ENCODE measurements at places on chromosomes 7 and 10.

DNA sequence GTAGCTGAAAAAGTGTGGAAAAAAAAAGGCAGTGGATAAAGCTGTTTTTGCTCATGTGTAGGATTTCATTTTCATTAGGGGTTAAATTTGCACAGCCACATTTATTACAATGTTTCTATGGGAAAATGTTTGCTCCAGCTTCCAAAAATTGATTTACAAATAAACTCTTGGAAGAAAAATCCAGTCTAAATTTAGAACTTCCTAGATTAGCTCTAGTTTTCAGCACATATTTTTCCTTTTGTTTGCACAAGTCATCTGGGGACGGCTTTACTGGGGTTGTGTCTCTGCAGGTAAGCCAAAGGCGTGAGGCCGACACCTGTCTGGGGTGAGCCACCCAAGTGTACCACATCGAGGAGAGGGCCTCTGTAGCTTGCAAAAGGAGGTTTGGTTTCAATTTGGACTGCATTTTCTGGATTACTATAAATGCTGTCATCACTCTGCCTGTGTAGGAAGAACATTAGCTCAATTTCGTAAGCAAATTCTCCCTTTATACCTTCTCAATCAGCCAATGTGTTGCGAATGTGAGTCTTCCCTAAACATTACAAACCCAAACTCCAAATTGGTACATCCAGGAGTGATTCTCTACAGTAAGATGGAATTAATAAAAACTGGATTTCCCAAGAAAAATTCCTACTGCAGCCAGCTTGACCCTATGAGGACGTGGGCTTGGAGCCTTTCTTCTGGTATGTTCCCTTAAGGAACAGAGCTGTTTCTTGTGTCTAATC lies 89.5 kb upstream of the ZNF438 start:
- DNase-seq, result no peak

DNA sequence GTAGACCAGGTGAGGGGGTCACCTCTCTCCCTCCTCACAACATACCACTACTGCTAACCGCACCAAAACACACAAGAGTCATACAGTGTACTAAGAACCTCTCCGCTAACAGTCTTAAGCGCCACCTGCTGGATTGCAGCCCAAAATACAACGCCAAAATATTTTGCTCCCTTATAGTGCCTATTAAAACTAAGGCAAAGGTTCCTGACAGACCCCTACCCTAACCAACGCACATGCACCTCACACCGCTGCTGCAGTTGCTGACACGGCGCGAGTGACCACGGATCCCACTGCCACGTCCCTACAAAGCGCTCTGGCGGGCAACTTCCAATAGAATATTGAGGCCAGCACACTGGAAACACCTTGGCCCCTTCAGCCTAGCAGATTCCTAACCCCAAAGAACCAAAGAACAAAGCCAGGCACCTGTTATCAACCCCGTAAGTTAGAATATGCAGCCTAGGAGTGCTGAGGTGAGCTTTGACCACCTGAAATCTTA lies 563.6 kb upstream of the SEMA3D start:
- DNase-seq, result no peak

GRCh38 chr7:94412762-94413322 lies 18.1 kb downstream of the COL1A2 start:
- no peak for DNase-seq

GRCh38 chr10:27197980-27198620 lies 42.5 kb downstream of the ACBD5 start:
- DNase-seq, result no peak

DNA sequence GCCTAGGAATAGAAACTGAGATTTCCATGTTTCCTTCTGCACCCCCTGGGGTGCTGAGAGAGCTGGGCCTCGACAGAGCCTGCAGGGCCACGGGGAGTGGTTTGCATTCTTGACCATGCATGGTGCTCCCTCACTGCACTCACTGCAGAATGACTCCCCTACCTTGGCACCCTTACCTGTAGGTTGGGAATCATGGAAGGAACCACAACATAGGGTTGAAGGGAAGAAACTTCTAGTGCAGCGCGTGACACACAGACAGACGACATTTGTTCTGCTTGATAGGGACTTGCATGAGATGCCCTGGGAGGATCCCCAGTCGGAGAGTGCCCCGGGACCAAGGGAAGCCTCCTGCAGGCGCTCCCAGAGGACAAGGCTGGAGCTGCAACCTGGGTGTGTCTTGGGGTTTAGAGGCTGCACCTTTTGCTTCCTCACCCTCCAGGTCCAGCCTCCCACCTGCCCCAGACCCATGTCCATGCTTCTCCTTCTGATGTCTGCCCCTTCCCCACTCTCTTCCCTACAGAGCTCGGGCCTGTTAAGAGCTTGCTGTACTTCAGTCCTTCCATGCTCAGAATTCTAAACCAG lies 245.2 kb downstream of the ABCA13 start:
- DNase-seq, result no peak

- DNase-seq, result no peak
These were observed 66.4 kb upstream of the TNRC18 start for GRCh38 chr7:5489991-5490536.

GRCh38 chr10:53430127-53430891 lies 657.7 kb upstream of the MBL2 start:
- no peak for DNase-seq

GRCh38 chr10:68163735-68164134 lies 54.4 kb downstream of the MYPN start:
- DNase-seq, result peak; percentile 4

DNA sequence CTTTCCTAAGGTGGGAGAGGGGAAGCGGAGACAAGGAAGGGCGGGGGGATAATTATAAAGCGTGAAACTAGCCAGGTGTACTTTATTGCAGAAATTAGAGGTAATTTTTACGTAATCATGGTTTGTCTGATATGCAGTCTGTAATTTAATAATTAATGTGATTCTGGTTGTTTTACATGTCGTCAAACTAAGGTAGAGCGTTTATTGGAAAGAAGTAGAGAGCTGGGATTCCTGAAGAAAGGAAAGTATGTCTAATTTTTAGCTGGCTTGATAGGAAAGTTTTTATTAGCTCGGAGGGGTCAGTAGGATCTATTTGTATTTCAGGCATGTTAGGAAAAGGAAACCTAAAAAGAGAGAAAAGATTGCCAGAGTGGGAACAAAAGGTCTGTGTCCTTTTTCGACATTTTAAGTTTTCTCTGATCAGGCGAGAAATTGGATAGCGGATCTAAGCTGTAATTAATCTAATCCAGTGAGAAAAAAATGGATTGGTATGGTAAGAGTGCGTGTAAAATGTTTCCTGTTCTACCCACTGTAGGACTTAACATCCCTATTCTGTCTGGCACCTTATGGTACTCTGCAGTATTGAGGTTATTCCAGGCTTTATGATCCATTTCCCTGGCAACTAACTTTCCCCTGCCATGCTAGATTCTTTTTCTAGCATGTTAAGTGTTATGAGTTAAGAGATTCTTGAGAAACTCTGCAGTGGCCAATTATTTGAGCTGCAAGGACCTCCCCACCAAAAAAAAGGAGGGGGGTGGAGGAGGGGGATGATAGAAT lies 1.4 kb downstream of the CELF2 start:
- DNase-seq, result no peak

DNA sequence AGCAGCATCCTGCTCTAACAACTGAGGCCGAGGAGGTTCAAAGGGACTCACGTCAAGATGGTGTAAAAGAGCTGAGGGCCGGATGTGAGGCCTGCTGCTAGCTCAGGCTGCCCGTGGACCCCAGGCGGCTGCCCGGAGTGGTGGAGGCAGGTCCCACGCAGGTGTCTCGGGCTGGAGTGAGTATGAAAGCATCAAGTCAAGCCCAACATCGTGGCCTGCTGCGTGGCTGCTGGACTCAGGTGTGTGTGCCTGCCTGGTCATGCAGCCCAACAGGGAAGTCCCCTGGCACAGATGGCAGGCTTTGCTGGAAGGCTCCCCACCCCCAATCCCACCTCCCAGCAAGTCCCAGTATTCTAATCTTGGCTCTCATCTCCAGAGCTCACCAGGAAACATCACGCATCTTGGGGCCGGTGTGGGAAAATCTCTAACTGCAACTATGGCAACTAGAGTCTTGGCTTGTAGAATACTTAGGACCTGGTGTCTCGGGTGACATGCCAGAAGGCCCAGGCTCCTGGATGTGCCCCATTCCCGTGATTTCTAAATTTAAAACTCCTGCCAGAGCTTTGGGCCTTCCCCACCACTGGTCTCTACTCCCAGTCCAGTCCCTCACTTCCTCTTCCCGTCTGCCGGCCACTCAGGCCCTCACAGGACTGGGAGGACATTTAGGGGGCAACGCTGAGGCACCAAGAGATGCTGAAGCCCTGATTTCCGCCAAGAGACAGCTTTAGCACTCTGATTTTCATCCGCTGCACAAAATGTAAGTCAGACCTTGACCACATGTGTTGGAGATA lies 85.9 kb downstream of the PRKAG2 start:
- DNase-seq, result no peak

- DNase-seq, result peak; percentile 59
These were observed 51.2 kb upstream of the GTF2I start for GRCh38 chr7:74606101-74606908.

DNA sequence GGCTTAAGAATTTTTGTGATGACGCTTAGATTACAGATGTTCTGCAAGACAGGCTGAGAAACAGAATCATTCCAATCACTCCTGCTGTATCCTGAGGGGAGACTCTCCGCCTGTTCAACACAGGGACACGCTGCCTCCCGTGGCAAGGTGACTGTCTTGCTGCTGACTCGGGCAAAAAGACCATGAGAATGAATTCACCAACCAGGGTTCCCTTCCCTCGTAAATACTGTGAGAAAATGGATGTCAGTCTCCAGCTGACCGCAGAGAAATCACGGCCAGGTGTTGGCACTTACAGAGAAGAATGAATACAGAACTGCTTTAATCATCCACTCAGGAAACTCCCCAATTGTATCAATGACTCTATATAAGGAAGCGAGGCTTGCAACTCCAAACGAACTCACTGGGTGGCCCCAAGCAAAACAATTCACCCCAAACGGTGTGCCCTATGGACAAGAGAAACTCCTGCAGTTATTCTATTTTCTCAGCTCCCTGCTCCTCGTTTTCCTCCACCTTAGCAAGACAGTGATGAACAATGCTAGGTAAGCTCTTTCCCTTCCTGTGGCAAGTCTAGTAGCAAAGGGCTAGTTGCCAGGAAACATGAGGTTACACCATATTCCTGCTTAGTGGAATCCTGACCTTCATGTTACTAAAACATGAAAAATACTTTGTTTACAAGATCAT lies 22.8 kb downstream of the GNA12 start:
- no peak for DNase-seq

- DNase-seq, result no peak
These were observed 37.8 kb downstream of the MTPN start for GRCh38 chr7:135939261-135939812.

DNA sequence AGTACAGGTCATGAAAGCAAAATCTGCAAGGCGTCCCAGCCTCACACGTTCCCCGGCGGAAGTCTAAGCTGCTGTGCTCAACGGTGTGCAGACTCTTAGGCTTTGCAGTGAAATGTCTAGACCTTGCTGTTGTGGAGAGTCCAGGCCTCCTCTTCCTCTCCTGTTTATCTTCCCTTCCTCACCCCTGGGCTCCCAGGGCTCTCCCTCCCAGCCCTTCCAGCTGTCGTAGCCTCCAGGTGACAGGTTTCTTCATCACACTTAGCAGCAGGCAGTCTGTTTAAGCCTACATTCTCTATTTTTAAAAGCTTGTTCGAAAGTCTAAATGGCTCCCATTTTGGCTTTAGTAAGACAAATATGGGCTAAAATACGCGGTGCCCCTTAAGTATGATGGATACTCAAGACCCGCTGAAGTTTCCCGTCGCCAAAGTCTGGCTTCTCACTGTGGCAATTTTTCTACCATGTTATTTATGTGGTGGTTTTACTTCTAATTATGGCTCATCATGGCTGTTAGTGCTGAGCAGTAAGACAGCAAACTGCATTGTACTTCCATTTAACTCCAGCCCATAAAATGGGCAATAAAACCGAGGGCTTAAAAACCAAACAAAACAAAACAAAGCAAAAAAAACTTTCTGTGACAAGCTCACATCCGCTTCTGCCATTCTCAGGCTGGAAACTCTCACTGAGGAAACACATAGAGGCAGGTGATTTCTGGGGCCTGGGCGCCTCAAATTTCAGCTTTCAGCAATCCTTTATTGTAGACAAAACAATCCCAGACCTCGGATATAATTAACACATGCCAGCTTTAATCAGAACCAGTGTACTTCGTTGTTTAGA lies 243.2 kb downstream of the SNX10 start:
- DNase-seq, result no peak

DNA sequence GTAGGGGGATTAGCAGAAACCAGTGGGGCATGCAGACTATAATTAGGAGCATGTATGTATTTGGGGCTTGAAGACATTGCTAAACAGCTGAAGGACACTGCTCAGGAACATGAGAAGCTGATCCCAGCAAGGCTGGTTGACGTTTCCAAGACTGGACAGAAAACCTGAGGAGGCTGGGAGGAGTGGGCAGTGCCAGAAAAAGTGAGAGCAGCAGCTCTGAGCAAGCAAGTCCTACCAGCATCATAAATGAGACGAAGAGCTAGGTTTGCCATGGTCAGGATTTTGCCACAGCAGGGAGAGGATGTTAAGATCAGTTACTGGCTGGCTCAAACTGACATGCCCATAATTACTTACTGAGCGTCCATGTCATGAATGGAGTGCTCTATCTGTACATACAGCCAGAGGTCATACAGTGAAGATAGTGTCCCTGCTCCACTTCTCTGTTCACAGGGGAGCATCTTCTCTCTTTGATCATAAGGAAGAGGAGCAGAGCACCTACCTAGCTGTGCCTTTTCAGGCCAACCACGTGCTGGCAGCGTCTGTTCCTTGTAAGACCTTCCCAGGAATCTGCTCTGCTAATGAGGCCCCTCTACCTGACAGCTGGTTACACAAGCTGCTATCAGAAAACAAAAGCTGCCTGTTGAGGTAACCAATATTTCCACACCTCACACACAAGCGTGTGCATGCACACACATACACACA lies 44.7 kb downstream of the PDE1C start:
- no peak for DNase-seq

DNA sequence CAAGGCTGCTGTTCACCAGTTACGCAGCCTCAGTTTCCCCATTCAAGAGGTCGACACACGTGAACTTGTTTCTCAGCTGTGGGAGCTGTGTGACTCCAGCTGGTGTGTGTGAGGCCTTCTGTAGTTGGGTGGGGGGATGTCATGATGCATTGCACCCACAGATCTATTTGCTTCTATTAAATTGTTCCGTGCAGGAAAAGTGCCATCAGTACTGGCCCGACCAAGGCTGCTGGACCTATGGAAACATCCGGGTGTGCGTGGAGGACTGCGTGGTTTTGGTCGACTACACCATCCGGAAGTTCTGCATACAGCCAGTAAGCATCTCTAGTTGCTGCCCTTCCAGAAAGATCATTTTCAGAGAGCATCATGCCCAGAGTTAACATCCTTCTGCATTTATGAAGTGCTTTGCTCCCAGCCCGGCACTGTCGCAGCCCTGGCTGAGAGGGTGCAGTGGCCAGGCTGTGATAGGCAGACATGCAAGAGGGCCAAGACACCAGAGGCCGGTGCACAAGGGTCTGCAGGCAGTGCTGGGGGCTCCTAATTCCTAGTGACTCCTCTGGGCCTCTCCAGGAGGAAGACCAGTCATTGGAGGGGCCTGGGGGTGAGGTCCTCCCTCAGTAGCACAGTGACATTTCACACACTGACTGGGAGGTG lies 60.2 kb downstream of the MKI67 start:
- DNase-seq, result no peak

GRCh38 chr7:137919987-137920386 lies 73.2 kb upstream of the DGKI start:
- no peak for DNase-seq

GRCh38 chr10:551373-552252 lies 137.9 kb downstream of the DIP2C start:
- no peak for DNase-seq

Measured in CD4-positive, CD25-positive, alpha-beta regulatory T cell (primary cell).